ENCODE measurements at places on chromosomes 16 and 17.

DNA sequence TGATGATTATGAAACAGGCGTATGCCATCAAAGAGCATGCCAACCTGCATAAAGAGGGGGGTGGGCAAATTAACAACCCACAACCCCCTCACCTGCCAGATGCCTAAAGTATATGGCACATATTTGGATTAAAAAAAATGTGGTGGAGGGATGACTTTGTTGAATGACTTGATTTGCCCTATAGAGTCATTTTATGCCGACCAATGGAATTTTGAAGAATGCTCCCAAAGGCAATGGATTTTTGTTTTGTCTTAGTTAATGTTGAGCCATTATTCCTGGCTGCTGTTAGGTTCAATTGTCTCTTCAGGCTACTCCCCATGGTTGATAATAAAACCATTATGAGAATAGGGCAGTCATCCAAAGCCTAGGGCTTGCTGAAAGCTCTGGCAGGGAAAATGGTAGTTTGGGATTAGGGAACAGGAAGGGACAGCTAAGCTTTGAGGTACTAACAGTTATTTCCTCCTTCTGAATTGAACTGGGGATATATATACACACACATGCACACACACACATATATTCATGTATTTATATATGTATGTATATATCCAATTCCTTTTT lies 5.8 kb upstream of the CHCT1 start:
- no peak for DNase-seq

- DNase-seq, result no peak
Observed at GRCh38 chr17:64289741-64290141, 26.7 kb upstream of the TEX2 start.

DNA sequence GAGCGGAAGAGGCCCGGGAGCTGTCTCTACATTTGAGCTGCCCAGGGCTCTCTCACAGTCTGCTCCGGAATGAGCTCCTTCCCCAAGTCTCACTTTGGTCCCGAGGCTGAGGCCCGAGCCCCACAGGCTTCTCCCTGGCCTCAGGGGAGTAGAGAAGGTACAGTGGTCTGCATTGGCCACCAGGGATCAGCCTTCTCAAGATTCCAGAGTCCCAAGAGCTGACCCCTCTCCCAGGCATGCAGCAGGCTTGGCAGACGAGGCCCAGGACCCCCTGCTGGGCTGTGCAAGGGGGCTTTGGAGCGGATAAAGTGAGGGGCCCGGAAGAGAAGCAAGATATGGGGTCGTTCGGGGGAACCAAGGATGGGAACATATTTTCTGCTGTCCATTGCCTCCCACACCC lies 3.1 kb downstream of the PRSS27 start:
- no peak for DNase-seq

DNA sequence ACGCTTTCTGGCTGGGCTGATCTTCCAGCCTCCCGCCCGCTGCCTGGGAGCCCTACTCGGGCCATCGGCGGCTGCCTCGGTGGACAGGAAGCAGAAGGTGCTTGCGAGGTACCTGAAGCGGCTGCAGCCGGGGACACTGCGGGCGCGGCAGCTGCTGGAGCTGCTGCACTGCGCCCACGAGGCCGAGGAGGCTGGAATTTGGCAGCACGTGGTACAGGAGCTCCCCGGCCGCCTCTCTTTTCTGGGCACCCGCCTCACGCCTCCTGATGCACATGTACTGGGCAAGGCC lies 30.7 kb downstream of the CIITA start:
- DNase-seq, result no peak

- no peak for DNase-seq
Observed at GRCh38 chr16:46733319-46733830, 14.8 kb downstream of the MYLK3 start.

- no peak for DNase-seq
Observed at GRCh38 chr17:6162216-6162615, 92.0 kb downstream of the WSCD1 start.

DNA sequence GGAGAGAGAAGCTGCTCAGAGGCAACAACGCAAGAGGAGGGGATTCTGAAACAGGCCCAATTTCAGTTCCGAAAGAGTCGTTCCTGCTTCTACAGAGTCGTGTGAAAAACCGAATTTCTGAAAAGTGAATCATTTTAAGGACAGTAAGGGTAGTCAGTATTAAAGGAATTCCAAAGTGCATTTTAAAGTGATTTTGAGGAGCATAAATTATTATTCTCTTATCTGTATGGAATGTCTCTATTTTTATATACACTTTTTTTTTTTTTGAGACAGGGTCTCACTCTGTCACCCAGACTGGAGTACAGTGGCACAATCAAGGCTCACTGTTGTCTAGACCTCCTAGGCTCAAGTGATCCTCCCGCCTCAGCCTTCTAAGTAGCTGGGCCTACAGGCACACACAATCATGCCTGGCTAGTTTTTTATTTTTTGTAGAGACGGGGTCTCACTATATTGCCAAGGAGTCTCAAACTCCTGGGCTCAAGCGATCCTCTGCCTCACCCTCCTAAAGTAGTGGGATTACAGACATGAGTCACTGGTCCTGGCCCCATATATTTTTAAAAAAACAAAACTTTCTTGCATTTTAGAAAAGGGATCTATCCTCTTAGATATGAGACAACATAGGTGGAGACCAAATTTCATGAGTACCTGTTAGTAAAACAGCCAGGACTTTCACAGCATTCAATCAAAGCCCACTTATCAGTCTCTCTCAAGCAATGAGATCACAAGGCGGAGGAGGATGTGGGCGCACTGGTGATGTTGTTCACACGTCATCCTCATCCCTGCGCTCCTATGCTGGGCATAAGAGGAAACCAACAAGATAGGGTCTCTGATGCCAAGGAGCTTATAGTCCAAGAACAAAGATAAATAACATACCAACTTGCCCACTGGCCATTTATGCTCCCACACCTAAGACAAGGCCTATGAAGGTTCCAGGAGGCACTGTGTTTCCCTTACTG lies 53.2 kb downstream of the SMG6 start:
- no peak for DNase-seq

GRCh38 chr16:89668790-89669158 lies 11.1 kb downstream of the SPATA33 start:
- DNase-seq, result no peak

DNA sequence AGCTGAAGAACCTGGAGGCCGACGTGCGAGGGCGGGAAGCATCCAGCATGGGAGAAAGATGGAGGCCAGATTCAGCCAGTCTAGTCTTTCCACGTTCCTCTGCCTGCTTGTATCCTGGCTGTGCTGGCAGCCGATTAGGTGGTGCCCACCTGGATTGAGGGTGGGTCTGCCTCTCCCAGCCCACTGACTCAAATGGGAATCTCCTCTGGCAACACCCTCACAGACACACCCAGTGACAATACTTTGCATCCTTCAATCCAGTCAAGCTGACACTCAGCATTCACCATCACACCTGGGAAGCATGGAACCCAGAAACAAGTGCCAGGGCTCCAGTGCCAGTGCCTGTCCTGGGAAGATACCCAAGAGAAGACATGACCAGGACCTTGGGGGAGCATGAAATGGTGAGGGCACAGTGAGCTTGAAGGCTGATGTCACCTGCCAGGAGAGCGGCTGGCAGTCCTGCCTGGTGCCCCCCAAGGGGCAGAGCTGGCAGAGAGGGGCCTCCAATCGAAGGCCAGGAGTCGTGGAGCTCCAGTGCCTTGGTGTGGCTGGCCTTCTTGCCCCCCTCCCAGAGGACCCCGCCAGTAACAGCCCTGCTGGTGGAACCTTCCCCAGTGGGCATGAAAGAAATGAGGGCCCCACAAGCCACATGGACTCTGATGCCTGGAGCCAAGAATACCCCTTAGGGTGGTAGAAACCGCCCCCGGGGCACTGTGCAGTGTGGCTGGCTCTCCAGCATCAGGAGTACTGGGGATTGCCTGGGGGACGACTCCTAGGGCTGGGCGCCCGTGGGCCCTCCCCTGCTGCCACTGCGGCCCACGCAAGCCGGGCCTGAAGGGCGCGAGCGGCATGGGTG lies 643 bp upstream of the NPB start:
- DNase-seq, result no peak

DNA sequence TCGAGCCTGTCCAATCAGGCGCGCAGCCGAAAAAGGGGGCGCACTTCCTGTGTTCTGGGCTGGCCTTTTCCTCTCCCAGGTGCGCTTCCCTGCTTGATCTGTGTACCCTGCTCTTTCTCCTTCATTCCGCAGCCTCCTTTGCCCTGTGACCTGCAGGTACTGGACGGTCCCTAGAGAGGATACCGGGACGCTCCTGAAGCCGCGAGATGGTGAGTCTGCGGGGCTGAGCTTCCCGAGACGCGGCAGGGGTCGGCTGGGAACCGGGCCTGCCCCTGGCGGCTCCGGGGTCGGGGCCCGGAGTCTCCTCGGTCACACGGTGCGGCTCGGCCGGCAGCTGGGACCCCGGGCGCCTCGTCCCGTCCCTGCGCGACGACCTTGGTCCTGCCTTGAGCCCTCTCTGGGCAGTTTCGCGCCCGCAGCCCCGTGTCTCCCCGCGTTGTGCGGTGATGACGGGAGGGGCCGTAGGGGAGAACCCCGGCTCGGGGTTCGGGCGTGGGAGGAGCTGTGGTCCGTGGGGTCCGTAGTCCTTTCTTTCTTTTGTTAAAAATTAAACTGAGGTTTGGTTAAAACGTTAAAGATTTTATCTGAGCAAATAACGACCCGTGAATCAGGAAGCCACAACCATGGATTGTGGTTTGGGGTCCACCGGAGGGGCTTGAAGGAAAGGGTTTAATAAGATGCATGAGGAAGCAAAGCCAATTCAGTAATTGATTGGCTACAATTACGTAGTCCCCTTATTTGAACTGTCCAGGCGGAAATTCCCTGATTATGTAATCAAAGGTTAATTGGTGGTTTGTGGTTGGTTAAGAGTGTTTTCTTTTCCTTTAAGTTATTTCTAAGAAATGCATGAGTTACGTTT lies 172.8 kb upstream of the ZNF267 start:
- no peak for DNase-seq

GRCh38 chr17:77822302-77823030 lies 136.0 kb upstream of the TNRC6C start:
- no peak for DNase-seq

Measured in HCT116 (cell line).